Activated naive CD4-positive, alpha-beta T cell treated with anti-CD3 and anti-CD28 coated beads, Interleukin-2, amount 50 U/mL, for 16 hours (primary cell): ENCODE measurements at places on chromosomes 4 and X.

DNA sequence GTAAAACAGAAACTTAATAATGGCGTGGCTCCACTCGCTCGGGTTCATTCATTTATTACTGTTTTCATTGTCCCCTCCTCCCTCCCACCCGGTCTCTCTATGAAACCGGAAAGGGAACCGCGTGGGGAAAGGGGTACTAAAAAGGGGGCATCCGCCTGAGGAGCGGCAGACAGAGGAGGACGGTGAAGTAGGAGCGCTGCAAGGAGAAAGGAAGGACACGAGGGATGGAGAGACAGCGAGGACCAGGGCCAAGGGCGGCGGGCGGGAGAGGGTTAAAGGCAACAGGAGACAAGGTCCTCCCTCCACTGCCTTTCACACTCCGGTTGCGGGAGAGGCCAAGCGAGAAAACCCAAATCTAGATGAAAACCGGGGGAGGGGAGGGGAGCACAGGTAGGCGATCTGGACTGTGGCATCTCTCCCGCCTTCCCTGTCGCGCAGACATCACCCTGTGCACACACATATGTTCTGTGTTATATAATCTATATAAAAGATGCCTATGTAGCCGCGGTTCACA lies 829 bp downstream of the ELOVL6 start:
- peak; percentile 55 for DNase-seq

- DNase-seq, result no peak
Observed at GRCh38 chrX:136773648-136774047, 7.1 kb downstream of the ARHGEF6 start.

- no peak for DNase-seq
Observed at GRCh38 chrX:132367984-132368383, 120.9 kb downstream of the MBNL3 start.

GRCh38 chrX:132730726-132731125 lies 227.7 kb downstream of the HS6ST2 start:
- DNase-seq, result no peak

- peak; percentile 67 for DNase-seq
Observed at GRCh38 chrX:39309018-39309635, 507.9 kb downstream of the MID1IP1 start.

- DNase-seq, result no peak
Observed at GRCh38 chrX:27675493-27675892, 85.3 kb downstream of the DCAF8L2 start.

DNA sequence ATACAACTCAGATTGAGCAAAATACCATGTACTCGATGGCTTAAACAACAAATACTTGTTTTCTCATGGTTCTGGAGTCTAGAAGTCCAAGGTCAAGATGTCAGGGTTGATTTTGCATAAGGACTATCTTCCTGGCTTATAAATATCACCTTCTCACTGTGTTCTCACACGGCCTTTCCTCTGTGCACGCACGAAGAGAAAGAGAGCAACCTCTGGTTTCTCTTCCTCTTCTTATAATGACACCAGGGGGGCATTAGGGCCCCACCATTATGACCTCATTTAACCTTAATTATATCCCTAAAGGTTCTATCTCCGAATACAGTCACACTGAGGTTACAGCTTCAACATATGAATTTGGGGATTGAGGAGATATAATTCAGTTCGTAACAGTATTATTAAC lies 504.0 kb downstream of the MAGEE1 start:
- no peak for DNase-seq

DNA sequence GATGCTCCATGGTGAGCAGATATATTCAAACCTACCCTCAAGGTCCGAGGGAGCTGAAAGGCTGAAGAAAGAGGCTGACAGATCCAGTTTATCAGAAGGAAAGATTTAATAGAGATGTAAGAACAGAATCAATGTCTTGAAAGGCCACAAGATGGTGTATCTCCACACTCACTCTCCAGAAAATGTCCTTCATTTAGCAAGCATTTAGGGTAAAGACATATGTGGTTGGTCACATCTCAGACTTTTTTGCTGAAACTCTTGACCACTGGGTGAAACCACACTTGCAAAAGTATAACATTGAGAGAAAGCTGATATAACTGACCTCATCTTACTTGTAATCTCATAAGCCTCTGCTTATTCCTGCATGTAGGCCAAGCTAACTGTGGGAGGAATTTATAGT lies 745.8 kb upstream of the GALNTL6 start:
- DNase-seq, result no peak

GRCh38 chr4:7255996-7256395 lies 63.7 kb downstream of the SORCS2 start:
- DNase-seq, result no peak

GRCh38 chr4:93809773-93810172 lies 18.8 kb upstream of the ATOH1 start:
- no peak for DNase-seq

DNA sequence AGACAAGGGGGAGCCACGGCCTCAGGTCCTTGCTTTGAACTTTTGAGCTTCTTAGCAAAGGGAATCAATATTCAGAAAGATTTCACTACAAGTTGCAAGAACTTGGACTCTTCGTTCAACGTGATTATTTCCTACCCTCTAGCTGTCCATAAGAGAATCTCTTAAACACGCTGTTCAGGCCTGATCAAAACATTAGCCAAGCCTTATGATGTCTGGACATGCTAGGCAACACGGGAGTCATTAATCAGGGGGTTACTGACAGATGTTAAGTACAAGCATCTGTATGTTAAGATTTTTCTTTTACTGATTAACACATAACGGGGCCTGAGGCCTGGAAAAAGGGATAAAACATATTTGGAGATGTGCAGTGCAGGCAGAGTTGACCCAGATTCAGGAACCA lies 138.9 kb upstream of the IL1RAPL2 start:
- no peak for DNase-seq

DNA sequence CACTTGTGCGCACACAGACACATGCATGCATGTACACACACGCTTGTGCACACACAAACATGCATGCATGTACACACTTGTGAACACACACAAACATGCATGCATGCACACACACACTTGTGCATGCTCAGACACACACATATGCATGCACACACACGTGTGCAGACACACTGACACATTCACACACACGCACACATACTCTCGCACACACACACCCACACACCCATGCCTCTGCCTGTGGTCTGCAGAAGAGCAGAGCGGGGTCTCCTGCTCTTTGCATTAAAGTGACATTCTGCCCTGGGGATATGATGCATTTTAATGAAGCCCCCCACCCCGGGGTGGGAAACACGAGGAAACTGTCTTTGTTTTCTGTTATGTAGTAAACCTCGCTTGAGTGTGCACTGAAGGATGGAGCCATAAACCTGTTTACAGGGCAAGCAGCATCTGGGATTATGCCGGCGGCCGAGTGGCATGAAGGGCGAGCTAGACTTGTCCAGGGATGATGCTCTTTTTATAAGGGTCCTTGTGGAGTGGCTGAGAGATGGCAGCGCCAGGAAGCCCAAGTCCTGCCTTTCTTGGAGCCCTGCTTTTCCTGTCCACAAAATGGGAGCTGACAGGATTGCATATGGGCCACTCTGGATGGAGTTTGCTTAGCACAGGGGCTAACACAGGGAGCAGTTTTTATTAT lies 17.8 kb downstream of the PSAPL1 start:
- no peak for DNase-seq

DNA sequence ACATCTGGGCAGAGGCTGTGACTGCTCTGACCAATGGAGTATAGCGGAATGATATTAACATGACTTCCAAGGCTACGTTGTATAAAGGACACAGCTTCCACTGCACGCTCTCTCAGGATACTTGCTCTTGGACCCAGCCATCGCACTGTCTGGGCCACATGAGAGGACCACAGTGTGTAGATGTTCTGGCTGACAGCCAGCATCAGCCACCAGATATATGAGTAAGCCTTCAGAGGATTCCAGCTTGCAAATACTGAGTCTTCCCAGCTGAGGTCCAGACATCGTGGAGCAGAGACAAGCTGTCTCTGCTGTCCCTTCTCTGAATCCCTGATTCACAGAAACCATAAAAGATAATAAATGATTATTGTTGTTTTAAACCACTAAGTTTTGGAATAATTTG lies 146.8 kb upstream of the USP9X start:
- no peak for DNase-seq
